Astrocyte (in vitro differentiated cells and primary cell): ENCODE measurements at places on chromosomes 5 and 9. TPM values are rescaled to one million over a fixed set of nuclear protein-coding genes. Genes with fewer than 3 reads are reported as not detected.

Gene BARHL1
- total RNA-seq = not detected in 2 replicates

Gene BTF3
- total RNA-seq = 475 and 524 TPM in 2 replicates

Gene SLC25A2
- 0.19 and 0.25 TPM in 2 replicates for total RNA-seq

DNA sequence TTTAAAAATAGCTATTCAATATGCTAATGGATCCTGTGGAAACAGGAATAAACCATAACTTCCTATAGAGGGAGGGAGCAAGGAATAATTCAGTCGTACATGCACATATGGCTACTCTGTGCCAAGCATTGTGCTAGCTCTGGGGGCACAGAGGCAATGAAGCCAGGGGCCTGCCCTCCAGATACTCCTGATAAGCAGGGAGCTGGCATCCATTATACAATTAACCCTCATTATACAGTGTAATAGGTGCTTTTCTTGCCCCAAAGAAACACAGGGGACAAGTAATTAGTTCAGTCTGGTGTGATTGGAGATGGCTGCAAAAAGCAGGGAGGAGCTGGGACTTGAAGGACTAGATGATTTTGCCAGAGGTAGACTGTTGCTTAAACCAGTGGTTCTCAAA is 200.4 kb downstream of the SREK1 start:
- H3K4me1 ChIP-seq = no peaks in the 10 kb centered on the region
- no peak for DNase-seq
- H3K36me3 ChIP-seq = no peaks in the 10 kb centered on the region
- H3K4me3 ChIP-seq = no peak overlapping the region

- peak; percentile 45 for DNase-seq
- H3K4me3 ChIP-seq = peak overlapping the region; percentile 90
- H3K36me3 ChIP-seq = peaks cover 17% of the 10 kb centered on the region
- peak overlapping the region; percentile 79 for H3K27ac ChIP-seq
- peaks cover 5% of the 10 kb centered on the region for H3K4me1 ChIP-seq
Observed at GRCh38 chr5:34930462-34930844, 1.1 kb downstream of the DNAJC21 start.

DNA sequence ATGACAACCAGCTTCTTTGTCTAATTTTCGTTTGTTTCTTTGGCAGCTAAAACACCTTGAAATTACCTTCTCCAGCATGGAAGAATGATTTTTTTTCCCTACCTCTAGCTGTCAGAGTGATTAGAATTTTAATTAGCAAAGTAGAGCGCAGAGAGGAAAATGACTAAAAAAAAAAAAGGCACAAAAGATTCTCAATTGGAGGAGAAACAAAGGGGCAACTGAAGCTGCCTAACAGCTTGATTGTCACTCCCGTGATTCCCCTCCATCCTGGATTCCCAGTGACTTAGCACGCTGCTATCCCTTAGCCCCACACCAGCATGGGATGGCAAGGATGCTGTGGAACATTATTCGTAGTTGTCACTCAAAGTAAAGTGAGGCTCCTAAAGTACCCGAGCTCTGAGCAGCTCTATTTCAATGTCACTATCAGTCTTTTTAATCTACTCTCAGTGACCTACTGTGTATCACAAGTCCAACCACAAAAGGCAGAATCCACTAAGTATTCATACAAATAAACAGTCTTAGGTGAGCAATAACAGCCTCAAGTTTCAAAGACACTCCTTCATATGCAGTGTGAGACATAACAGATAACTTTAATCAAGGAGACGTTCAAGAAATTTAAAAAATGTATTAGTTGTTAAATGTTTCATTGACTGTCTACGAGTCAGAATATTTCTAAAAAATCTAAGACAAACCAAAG is 710.0 kb upstream of the GRAMD2B start:
- no peak overlapping the region for H3K4me3 ChIP-seq
- DNase-seq = no peak
- H3K4me1 ChIP-seq = peaks cover 10% of the 10 kb centered on the region
- no peak overlapping the region for H3K27ac ChIP-seq
- H3K27me3 ChIP-seq = no peaks in the 10 kb centered on the region

GRCh38 chr9:77125665-77126064 is 51.7 kb upstream of the VPS13A start:
- no peaks in the 10 kb centered on the region for H3K4me1 ChIP-seq
- no peaks in the 10 kb centered on the region for H3K27me3 ChIP-seq
- DNase-seq = no peak
- H3K4me3 ChIP-seq = no peak overlapping the region
- H3K36me3 ChIP-seq = no peaks in the 10 kb centered on the region
- no peak overlapping the region for H3K27ac ChIP-seq

DNA sequence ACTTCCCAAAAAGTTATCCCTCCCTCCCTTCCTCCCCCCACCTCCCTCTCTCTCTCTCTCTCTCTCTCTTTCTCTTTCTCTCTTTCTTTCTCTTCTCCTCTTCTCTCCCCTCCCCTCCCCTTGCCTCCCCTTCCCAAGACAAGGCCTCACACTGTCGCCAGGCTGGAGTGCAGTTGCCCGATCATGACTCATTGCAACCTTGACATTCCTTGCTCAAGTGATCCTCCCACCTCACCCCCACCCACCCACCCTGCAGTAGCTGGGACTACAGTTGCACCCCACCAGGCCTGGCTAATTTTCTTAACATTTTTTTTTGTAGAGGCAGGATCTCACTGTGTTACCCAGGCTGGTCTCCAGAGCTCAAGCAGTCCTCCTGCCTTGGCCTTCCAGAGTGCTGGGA is 32.8 kb downstream of the VPS13A start:
- H3K4me1 ChIP-seq = no peaks in the 10 kb centered on the region
- peaks cover 2% of the 10 kb centered on the region for H3K36me3 ChIP-seq
- DNase-seq = peak; percentile 25

DNA sequence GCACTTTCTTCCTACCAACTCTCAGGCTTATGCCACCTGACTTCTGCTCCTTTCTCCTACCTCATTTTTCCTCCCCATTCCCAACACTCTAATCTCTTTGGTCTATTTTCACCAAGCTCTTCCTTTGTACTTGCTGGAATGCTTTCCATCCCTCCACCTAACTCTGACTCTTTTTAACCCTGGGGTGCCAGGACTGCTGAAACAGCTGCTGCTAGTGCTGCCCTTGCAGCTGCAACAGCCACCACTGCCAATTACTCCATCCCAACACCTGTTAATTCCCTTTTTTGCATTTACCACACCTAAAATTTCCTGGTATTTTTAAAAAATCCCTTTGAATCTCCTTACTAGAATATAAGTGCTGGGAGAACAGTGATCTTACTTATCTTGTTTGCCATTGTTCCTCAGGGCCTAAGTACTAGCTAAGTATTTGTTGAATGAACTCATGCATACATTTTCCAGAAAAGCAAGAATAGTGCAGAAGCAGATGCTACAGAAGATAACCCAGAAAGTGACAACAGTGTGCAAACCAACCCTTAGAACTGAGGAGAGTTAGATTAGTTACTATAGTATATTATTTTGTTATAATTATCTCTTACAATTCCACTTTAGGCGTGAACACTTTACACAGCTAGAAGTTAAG is 11.5 kb downstream of the NADK2 start:
- no peaks in the 10 kb centered on the region for H3K27me3 ChIP-seq
- no peak overlapping the region for H3K4me3 ChIP-seq
- no peak overlapping the region for H3K27ac ChIP-seq
- no peaks in the 10 kb centered on the region for H3K4me1 ChIP-seq
- DNase-seq = no peak

- DNase-seq = peak; percentile 82
- H3K27me3 ChIP-seq = no peaks in the 10 kb centered on the region
- H3K27ac ChIP-seq = peak overlapping the region; percentile 81
- H3K4me3 ChIP-seq = peak overlapping the region; percentile 67
- no peaks in the 10 kb centered on the region for H3K36me3 ChIP-seq
- peaks cover 10% of the 10 kb centered on the region for H3K4me1 ChIP-seq
Observed at GRCh38 chr5:66828548-66829357, 232.6 kb downstream of the MAST4 start.

GRCh38 chr9:71446473-71447411 is 321.6 kb downstream of the CEMIP2 start:
- H3K4me1 ChIP-seq = no peaks in the 10 kb centered on the region
- peak; percentile 51 for DNase-seq
- H3K4me3 ChIP-seq = peak overlapping the region; percentile 60
- H3K27ac ChIP-seq = no peak overlapping the region

GRCh38 chr5:124825983-124826337 is 79.5 kb upstream of the ZNF608 start:
- H3K4me3 ChIP-seq = no peak overlapping the region
- no peaks in the 10 kb centered on the region for H3K27me3 ChIP-seq

DNA sequence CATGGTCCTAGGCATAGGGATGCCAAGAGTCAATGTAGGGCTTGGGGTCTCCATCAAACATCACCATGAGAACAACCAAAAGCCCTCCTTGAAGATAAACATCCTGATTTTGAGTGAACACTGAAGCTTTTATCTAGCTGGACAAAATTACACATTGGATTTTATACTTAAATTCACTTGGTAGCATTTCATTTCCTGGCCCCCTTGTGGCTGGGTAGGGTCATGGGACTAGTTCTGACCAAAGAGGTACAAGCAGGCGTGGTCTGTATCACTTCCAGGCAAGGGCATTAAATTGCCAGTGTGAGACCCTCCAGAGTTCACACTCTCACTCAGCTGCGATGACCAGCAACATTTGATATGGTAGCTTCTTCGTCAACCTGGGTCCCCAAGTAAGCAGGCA is 320.3 kb downstream of the ACTL7B start:
- no peak overlapping the region for H3K27ac ChIP-seq
- H3K36me3 ChIP-seq = no peaks in the 10 kb centered on the region
- H3K4me1 ChIP-seq = peaks cover 17% of the 10 kb centered on the region
- H3K27me3 ChIP-seq = no peaks in the 10 kb centered on the region
- DNase-seq = no peak
- H3K4me3 ChIP-seq = no peak overlapping the region

DNA sequence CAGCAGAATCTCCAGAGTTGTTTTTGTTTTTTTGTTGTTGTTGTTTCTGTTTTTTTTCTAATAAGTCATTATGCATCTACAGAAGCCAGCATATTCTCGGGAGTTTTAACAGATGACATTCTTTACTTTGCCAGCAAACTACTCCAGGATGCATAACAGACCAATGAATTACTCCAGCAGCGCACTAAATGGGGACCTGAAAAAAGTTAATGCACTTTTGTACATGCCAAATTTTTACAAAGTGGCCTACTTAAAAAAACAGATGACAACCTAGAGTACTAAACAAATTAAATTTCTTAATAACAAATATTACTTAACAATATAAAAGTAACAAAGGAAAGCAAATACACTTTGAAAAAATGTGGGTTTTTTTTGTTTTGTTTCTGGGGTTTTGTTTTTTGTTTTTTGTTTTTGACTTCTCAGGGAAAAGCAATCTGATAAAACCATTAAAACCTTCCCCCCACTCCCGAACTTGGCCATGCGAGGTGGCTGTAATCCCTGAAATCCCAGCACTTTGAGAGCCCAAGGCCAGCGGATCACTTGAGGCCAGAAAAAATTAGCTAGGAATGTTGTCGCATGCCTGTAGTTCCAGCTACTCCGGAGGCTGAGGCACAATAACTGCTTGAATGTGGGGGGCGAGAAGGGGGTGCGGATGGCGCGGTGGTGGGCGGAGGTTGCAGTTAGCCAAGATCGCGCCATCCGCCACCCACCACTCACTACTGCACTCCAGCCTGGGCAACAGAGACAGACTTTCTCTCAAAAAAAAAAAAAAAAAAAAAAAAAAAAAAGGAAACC is 352.4 kb downstream of the CETN3 start:
- no peak overlapping the region for H3K4me3 ChIP-seq
- H3K36me3 ChIP-seq = no peaks in the 10 kb centered on the region
- peak overlapping the region; percentile 67 for H3K27ac ChIP-seq
- DNase-seq = no peak
- H3K4me1 ChIP-seq = peaks cover 22% of the 10 kb centered on the region
- no peaks in the 10 kb centered on the region for H3K27me3 ChIP-seq

GRCh38 chr9:89274838-89275237 is 36.2 kb upstream of the CKS2 start:
- H3K27ac ChIP-seq = peak overlapping the region; percentile 72
- no peaks in the 10 kb centered on the region for H3K36me3 ChIP-seq
- peaks cover 4% of the 10 kb centered on the region for H3K4me1 ChIP-seq
- peak; percentile 96 for DNase-seq
- H3K4me3 ChIP-seq = no peak overlapping the region
- no peaks in the 10 kb centered on the region for H3K27me3 ChIP-seq
